ENCODE measurements at places on chromosomes 6 and 20.

DNA sequence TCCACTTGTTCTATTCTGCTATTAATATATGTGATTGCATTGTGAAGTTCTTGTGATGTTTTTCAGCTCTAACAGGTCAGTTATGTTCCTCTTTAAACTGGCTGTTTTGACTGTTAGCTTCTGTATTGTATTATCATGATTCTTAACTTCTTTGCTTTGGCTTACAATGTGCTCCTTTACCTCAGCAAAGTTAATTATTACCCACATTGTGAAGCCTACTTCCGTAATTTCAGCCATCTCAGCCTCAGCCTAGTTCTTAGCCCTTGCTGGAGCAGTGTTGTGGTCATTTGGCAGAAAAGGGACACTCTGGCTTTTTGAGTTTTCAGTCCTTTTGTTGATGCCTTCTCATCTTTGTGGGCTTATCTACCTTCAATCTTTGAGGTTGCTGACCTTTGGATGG, 440.2 kb downstream of the TBC1D32 start:
- DNase-seq: no peak

GRCh38 chr6:17930321-17930993, 57.0 kb downstream of the KIF13A start:
- DNase-seq: no peak

- peak; percentile 87 for DNase-seq
Measured at GRCh38 chr20:41052742-41053419, 24.3 kb downstream of the TOP1 start.

DNA sequence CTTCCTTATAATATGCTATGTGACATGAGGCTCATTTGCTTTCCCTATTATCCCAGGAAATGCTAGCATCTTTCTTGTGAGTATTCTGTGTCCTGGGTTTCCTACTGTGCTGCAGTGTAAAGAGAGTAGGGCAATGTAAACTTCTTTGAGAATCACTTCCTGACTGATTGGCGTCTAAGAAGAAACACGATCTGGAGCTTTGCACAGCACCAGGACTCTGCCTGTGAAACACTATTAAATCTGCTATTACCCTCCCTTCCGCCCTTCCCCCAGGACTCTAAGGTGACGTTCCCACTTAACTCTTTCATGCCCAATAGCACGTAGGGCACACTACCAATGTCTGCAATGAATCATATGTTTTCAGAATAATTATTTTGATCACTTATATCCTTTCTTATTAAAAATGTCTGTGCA, 607.3 kb upstream of the CITED2 start:
- DNase-seq: peak; percentile 92

DNA sequence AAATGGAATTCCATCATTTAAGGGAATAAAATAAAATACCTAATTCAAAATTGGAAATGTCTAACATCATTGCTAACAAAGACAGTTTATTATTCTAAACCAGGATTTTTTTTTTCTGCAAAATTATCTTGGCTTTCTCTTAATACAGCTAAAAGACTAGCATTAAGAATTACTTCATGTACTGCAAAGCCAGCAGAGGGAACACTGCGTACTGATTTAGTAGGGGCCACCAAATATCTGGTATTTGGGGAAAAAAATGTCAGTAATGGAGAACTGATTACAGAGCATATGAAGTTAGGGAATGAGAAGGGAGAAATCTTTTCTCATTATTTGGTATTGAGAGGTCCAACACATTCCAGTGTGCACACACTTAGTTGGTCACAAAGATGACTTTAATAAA, 3.2 kb upstream of the SOX4 start:
- peak; percentile 41 for DNase-seq

DNA sequence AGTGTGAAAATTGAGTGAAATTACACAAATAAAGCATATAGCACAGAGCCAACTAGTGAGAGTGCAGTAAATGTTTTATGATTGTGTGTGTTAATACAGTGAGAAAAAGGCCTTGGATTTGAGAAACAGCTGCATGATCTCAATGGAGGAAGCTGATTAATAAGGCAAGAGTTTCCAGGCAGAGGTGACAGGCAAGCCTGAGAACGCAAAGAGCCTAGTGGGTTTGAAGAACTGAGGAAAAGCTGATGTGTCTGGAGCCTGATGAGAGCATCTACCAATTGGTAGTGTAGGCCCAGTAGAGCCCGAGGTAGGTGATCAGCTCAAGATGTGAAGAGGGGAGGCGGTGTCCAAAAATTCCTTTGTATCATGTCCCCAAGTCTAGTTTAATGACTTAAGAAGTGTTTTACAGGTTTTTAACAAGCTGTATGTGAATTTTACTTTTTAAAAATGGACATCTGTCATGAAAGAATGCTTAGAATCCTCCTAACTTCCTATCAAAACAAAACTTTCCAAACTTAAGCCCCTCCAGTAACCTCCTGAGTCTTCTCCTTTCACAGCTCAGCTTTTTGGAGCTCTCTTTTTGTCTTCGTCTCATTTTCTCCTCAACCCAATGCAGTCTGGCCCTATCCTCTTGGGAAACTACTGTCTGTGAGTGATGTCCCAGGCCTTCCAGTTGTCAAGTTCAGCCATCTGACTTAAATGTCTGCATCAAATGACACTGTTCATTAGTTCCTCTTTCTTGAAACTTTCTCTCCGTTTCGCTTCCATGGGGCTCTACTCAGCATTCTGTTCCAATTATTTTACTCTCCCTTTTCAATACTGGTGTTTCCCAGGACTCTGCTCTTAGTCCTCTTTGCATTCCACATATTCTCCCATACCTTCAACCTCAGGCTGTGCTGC, 1.2 kb downstream of the CDC40 start:
- DNase-seq: peak; percentile 16

DNA sequence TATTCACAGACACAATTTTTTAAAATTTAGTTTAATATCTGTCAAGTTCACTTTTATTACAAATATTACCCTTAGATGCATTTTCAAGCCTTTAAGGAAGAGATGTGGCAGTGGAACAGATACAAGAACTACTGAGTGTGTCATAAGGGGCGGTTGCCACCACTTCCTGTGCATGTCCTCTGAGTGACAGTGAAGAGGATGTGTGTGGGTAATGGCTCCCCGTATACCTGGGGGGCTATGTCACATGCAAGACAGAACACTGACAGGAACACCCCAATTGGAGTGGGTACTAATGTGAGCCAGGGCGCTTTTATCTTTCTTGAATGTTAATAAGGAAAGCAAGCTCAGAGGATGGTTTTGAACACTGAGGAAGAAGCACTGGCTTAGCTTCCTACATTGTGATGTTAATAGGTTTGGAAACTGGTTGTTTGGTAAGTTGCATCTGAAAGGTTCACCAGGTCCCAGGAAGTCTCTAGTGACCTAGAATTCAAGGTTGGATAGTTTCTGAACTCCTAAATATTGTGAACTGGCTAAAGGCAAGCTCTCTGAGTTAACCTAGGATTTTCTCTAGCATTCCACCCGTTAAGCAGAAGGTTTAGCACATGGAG, 83.4 kb upstream of the ASF1A start:
- no peak for DNase-seq

GRCh38 chr20:34522969-34523871, 7.0 kb downstream of the DYNLRB1 start:
- peak; percentile 79 for DNase-seq

DNA sequence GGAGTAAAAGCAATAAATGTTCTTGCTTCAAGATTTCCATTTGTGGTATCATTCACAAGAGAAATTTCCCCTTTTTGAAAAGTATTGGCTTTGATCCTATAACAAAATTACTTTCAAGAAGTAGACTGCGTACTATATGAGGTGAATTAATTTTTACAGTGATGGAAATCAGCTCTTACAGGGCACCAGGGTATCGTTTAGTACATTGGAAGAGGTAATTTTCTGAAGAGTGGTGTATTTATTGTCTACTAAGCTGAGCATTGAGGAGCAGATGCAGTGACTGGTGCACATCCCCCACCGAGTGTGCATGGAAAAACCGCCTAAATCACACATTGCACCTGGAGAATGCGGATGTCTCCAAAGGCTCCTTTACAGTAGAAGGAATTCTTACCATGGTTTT, 209.5 kb downstream of the SAMD5 start:
- DNase-seq: no peak

GRCh38 chr20:58012731-58013510, 215.5 kb downstream of the ANKRD60 start:
- no peak for DNase-seq

- DNase-seq: no peak
Measured at GRCh38 chr20:19498756-19499155, 259.3 kb upstream of the RIN2 start.

- peak; percentile 13 for DNase-seq
Measured at GRCh38 chr6:65776332-65776731, 69.3 kb upstream of the EYS start.

GRCh38 chr6:81561071-81561564, 191.4 kb downstream of the TENT5A start:
- no peak for DNase-seq

- no peak for DNase-seq
Measured at GRCh38 chr20:37348792-37349516, 3.0 kb downstream of the SRC start.

GRCh38 chr6:87702589-87702945, 534 bp upstream of the AKIRIN2 start:
- DNase-seq: peak; percentile 84

- no peak for DNase-seq
Measured at GRCh38 chr6:8639928-8640649, 204.7 kb upstream of the SLC35B3 start.

DNA sequence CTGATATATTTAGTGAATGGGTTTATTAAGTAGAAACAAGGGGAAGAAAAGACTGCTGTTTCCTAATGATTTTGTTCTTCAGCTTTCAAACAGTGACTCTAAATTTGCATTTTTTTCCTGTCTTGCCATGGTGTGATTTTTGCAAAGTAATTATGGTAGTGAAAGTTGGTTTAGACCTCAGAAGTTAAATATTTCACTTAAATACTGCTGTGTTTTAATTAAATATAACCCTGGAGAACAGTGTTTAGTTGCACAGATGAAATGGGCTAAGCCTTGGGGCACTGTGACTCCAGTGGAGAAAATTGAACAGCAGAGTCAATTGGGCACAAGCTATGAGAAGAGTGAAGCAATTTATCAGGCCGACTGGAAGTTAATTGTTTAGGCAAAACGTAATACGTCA, 111.1 kb upstream of the MCHR2 start:
- no peak for DNase-seq

DNA sequence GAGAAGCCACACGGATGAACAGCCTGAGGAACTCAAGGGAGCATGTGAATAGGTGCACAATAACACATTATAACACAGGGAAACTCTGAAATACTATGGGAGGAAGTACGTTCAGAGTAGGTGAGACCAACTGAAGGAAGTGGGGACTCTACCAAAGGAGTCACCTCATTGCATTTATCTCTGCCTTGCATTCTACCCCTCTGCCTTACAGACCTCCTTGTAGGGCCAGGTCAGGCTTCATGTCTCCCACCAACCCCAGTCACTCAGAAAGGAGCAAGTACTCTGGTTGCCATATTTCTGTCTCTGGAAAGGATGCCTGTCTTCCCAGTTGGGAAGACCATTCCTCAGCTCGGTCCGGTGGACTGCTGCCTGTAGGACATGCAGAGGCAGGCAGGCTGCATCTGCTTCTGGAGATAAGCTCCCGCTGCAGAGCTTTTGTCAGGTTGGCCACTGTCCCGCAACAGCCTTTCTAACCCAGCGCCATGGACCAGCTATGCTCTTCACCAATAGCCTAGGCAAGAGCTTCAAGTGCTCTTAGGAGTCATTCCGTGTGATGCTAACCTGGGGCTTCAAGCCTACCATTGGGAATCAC, 51.6 kb upstream of the ASIP start:
- no peak for DNase-seq

- no peak for DNase-seq
Measured at GRCh38 chr6:12478921-12479320, 188.8 kb downstream of the EDN1 start.

- no peak for DNase-seq
Measured at GRCh38 chr6:33211136-33211535, 2.8 kb downstream of the RING1 start.

DNA sequence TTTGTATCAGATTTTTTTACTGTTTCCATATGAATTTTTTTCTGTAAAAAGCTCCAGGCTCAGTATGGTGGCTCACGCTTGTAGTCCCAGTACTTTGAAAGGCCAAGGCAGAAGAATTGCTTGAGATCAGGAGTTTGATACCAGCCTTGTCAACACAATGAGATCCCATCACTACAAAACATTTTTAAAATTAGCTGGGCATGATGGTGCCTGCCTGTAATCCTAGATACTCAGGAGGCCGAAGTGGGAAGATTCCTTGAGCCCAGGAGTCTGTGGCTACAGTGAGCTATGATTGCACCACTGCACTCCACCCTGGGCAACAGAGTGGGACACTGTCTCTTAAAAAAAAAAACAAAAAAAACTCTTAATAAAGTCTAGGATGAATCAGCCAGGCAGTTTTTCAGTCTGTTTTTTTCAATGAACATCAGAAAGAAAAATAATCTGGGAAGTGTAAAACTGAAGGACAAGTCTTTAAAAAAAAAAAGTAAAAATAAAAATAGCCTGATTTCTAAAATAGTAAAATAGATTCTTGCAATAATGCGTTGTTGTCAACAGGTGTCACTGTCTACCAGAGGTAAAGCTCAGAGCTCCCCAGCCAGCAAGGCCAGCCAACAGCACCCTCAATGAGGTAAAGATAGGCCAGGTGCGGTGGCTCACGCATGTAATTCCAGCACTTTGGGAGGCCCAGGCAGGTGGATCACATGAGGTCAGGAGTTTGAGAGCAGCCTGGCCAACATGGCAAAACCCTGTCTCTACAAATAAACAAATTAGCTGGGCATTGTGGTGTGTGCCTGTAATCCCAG, 9.3 kb upstream of the ATG5 start:
- DNase-seq: peak; percentile 72
